Aortic smooth muscle cell (primary cell): ENCODE measurements at places on chromosomes 11 and 22. TPM values are rescaled to one million over a fixed set of nuclear protein-coding genes. Genes with fewer than 3 reads are reported as not detected.

FJX1 gene
- total RNA-seq: 27.0 and 71.6 TPM in 2 replicates

CLCF1 gene
- 4.7 and 7.7 TPM in 2 replicates for total RNA-seq

CHADL gene
- total RNA-seq: 0.66 and 0.81 TPM in 2 replicates

TAF1D gene
- total RNA-seq: 95.3 and 98.0 TPM in 2 replicates

APOBEC3H gene
- total RNA-seq: 0.62 and 1.2 TPM in 2 replicates

SLC1A2 gene
- total RNA-seq: 1.4 and 5.4 TPM in 2 replicates

OR8G5 gene
- not detected in 2 replicates for total RNA-seq

XKR3 gene
- total RNA-seq: 0.06 TPM in 1 of 2 replicates, not detected in the other

DENND5A gene
- total RNA-seq: 203 and 232 TPM in 2 replicates

MYEOV gene
- 1.2 and 2.5 TPM in 2 replicates for total RNA-seq

FGF4 gene
- total RNA-seq: not detected in 2 replicates

ART1 gene
- not detected in 2 replicates for total RNA-seq

KBTBD3 gene
- total RNA-seq: 5.5 and 5.8 TPM in 2 replicates

TXN2 gene
- 27.7 and 29.9 TPM in 2 replicates for total RNA-seq

OR5A1 gene
- not detected in 2 replicates for total RNA-seq

TMEM191B gene
- total RNA-seq: 1.6 and 3.1 TPM in 2 replicates

ROM1 gene
- total RNA-seq: 10.3 and 10.6 TPM in 2 replicates

SCUBE1 gene
- total RNA-seq: 0.19 TPM in 1 of 2 replicates, not detected in the other

OR4S2 gene
- total RNA-seq: not detected in 2 replicates
